ENCODE measurements at places on chromosomes 16 and 17. TPM values are rescaled to one million over a fixed set of nuclear protein-coding genes. Genes with fewer than 3 reads are reported as not detected.

MMD gene
- total RNA-seq: 5.8 TPM

CBFB gene
- 120 TPM for total RNA-seq

MARCHF10 gene
- total RNA-seq: under 0.01 TPM

RAB37 gene
- total RNA-seq: 0.28 TPM

MYH3 gene
- total RNA-seq: 0.68 TPM

SLC16A11 gene
- 0.07 TPM for total RNA-seq

CCDC200 gene
- total RNA-seq: not detected

TRPV3 gene
- 5.5 TPM for total RNA-seq

GPR179 gene
- 0.14 TPM for total RNA-seq

WNK4 gene
- total RNA-seq: 0.57 TPM

GNGT2 gene
- total RNA-seq: not detected

CIBAR2 gene
- total RNA-seq: not detected

CCL4 gene
- total RNA-seq: not detected

CCL7 gene
- total RNA-seq: not detected

ATP2A1 gene
- 0.43 TPM for total RNA-seq

ZFPM1 gene
- 1.7 TPM for total RNA-seq

CBX8 gene
- 1.7 TPM for total RNA-seq

KRT27 gene
- not detected for total RNA-seq

IL34 gene
- 1.0 TPM for total RNA-seq

ADAD2 gene
- total RNA-seq: not detected

NPW gene
- not detected for total RNA-seq

PRSS36 gene
- 0.85 TPM for total RNA-seq

GRB7 gene
- total RNA-seq: 12.0 TPM

TMEM220 gene
- total RNA-seq: under 0.01 TPM

MYCBPAP gene
- total RNA-seq: under 0.01 TPM
